Caudate nucleus (tissue), 63 donors: ENCODE measurements at places on chromosomes 16 and 17.

- no peak for DNase-seq
Observed at GRCh38 chr16:19136549-19137196, 22.9 kb downstream of the ITPRIPL2 start.

GRCh38 chr17:1059131-1059795 is 62.3 kb downstream of the TIMM22 start:
- DNase-seq: no peak

GRCh38 chr16:71426069-71426879 is 15.6 kb downstream of the TLE7 start:
- no peak for DNase-seq

GRCh38 chr17:7943291-7943690 is 11.3 kb downstream of the CNTROB start:
- DNase-seq: no peak

- DNase-seq: no peak
Observed at GRCh38 chr16:48126801-48127644, 28.8 kb downstream of the ABCC12 start.

DNA sequence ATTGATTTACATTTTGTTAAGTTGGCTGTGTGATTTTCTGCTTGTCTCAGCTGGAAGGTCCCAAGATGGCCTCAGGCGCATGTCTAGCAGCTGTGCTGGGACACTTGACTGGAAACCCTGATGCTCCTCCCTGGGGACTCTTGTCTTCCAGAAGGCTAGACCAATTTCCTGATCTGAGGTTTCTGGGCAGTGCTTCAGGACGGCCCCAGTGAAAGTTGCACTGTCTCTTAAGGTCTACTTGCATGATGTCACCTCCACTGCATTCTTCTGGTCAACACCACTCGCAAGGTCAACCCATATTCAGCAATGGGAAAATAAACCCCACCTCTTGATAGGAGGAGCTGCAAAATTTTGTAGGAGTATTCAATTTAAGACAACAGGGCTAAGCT is 116.0 kb downstream of the SALL1 start:
- no peak for DNase-seq

- no peak for DNase-seq
Observed at GRCh38 chr17:32697728-32698625, 178.9 kb downstream of the MYO1D start.

- no peak for DNase-seq
Observed at GRCh38 chr17:45893725-45894021, 681 bp upstream of the MAPT start.

GRCh38 chr16:30413112-30413806 is 5.9 kb downstream of the ZNF771 start:
- no peak for DNase-seq

DNA sequence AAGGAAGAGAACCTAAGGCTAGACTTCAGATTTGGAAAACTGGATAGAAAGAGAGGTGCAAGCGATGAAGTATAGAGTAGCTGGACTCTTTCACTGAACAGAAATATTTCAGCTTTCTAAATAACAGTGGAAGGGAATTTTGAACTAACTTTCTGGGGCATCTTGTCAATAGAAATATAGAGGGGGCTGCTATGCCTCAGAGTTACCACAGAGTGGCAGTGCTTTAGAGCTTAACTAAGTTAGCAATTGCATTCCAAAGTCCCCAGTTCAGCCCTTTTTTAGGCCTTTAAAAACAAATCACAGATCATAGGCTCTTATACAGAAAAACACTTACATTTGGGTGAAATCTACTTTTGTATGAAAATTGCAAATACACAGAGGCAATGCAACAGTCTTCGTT is 154.2 kb upstream of the CDH8 start:
- no peak for DNase-seq

DNA sequence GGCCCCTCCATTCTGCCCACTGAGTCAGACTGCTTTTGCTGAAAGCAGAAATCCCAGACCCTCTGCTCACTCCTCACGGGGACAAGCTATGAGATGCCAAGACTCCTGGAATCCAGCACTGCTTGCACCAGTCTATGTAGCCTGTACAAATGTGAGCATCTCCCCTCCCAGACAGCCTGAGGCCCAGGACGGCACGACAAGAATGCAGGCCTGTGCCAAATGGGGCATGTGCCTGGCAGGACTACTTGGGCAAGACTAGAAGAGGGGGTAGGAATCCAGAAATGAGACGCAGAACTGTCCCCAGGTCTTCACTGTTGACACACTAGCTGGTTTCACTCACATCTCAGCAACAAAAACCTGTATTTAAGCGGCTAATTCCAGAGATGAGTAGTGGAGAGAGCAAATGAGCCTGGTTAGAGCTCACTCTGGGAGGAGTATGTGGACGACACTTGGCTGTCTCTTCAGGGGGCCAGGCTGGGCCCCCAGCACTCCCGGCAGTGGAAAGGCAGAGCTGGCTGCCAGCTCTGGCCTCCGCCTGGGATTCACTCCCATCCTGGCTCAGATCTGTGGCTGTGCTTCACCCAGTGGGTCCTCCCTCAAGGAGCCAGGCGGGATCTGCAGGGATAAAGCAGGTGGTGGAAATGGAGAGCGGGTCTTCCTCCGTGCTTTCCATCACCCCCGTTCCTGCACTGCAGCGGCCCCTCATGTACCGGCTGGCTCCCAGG is 2.9 kb upstream of the MYO1C start:
- no peak for DNase-seq

GRCh38 chr17:42422412-42422957 is 571 bp downstream of the CAVIN1 start:
- no peak for DNase-seq

GRCh38 chr17:15882777-15883176 is 62.2 kb upstream of the ADORA2B start:
- no peak for DNase-seq

DNA sequence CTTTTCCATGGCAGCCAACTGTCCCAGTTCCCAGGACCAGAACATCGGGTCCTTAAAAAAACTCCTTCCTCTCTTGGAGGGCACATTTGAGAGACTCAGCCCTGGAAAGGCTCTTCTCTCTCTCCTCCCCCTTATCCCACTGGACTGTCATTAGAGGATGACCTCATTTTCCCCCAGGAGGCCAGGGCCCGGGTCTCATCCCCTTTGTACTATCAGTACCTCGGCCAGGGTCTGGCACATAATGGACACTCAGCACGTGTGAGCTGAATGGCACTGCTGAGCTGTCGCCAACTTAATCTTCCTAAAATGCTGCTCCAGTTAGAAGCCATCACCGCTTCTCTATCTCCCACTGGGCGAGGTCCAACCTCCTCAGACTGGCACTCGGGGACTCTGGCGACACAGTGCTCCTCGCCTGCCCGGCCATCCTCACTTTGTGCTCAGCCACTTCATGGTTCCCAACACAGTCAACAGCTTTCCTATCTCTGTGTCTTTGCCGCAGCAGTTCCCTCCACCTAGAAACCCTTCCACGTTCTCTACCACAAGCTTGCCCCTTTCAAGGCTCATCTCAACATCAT is 3.6 kb upstream of the RHBDL3 start:
- DNase-seq: no peak

DNA sequence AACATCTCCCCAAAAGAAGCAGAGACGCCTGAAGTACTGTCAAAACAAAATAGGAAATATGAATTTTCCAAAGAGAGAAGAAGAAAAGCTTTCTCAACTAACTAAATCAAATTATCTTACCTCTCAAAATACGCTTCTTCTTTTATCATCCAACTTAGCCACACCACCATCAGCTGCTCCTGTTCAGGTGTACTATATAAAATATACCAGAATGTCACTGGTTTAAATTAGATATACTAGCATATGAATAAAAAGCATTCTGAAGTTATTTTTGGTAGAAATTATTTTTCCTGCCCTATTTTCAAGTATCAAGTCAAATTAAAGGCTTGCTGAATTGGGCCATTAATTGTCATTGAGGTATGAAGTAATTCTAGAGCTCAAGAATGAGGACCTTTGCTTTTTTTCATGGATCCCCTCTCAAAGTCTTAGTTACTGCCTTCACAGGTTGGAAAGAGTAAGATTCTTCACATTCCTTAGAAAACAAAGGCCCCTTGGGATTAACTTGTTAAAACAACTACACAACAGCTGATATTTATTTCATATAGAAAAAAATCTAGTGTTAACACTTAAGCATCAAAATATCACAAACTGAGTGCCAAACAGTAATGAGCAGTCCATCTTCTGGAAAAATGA is 30.1 kb downstream of the INTS2 start:
- no peak for DNase-seq

DNA sequence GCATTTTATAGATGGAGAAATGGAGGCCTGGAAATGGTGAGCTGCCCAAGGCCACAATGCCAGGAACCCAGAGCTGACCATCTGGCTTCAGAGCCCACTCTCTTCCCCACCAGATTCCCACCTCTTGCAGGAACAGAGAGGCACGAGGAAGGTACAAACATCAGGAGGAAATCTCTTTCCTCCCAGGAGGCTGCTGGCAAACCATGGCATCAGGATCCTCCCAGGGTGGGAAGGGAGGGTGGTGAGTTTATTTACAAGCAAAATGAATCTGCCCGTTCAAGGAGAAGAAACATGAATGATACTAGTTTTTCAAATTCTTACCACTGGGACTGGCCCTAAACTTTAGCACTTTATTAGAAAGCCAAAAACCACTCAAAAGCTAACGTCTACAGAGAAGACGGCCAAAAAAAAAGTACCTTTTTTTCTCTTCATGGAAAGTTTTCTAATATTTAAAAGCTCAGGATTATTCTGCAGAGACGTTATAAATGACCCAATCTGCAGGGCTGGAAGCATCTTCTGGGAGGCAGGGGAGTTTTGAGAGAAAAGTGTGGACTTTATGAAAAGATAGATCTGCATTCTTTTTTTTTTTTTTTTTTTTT is 79.1 kb downstream of the NXN start:
- no peak for DNase-seq

GRCh38 chr16:86376837-86377236 is 133.5 kb upstream of the FOXF1 start:
- no peak for DNase-seq

DNA sequence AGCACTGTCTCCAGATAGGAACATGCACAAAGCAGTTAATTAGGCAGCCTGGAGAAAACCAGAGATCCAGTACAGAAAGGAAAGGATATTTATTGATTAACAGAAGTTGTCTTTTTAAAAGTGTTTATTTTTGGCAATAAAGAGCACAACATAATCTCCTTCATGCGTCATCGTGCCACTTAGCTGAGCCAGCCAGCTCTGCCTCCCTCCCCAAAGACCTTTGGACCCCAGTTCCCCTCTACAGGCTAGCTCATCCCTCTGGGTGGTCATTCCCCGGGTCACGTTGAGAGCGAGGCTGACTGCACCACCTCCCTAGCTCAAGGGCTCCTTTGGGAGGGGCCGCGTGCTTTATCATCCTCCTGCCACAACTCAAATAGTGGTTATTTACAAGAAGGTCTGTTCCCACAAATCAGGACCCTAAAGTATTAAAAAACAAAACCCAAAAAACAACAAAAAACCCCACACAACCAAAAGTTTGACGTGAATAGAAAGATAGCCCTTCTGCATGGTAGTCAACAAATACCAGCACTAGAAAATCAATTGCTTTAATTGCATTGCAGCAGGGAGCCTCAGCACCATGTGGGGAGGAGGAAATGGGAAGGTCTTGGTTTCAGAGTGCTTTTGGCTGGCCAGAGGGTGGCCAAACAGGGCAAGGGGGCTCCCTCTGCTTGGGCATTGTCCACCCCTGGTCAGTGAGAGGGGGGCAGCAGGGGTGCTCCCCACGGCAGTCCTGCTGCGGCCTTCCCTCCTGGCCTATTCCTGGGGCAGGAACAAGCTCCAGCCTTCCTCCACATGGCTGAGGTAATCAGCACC is 9.6 kb downstream of the POLR2C start:
- DNase-seq: no peak
